ENCODE measurements at places on chromosomes 3 and 15.

DNA sequence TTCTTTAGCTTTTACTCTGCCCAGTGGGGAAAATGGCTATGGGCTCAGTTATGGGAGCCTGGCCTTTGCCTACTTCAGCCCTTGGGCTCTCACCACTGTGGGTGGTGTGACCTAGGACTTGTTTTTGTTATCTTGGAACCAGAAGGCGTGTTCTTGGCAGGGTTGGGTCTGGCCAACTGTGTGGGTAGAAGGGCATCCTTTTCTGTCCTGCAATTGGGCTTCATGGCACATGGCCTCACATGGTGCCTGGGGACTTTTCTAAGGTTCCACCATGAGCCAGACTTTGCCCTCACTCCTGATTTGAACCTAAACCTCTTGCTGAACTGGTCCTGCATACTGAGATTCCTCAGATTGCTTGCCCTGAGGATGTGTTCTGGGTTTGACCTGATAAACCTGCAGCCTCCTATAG, 1.7 kb downstream of the GLYCTK start:
- DNase-seq, result no peak

DNA sequence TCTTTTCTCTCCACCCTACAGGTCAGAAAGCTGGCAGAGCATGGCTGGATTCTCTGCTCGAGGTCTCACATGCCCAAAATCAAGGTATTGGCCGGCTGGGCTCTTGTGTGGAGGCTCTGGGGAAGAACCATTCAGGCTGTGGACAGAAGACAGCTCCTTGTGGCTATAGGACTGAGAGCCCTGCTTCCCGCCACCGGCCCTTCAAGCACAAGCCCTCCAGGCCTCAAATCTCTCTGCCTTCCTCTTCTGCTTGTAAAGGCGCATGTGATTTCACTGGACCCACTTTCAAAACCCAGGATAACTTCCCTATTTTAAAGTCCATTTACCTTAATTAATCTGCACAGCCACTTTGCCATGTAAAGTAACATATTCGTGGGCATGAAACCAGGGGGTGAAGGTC, 36.2 kb upstream of the MGLL start:
- DNase-seq, result no peak

- no peak for DNase-seq
Observed at GRCh38 chr3:5840056-5840455, 652.5 kb downstream of the EDEM1 start.

GRCh38 chr3:42729404-42730145, 27.0 kb upstream of the HHATL start:
- no peak for DNase-seq

GRCh38 chr3:62662677-62663076, 212.5 kb downstream of the CADPS start:
- DNase-seq, result no peak

DNA sequence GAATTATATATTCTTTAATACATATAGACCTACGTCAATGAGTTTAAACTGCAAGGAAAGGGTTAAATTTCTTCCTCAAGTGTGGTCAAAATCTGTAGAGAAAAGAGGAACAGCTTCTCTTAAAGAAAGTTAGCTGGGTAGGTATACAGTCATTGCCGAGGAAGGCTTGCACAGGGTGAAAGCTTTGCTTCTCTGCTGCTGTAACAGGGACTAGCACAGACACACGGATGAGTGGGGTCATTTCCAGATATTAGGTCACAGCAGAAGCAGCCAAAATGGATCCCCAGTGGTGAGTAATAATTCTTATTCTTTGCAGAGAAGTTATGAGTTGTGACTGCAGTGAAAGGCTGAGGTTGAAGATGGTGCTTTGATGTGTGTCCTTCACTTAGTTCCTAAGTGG, at the start of gene CD86:
CD86 (plus strand) TSS at position 148 of the 400 bp plus-strand sequence; CDS start at position 276, 128 bp downstream.
- peak; percentile 38 for DNase-seq

Data from upper lobe of left lung (tissue), 6 donors.